ENCODE measurements at places on chromosomes 2 and 18.

GRCh38 chr2:123073956-123074355 lies 951.1 kb upstream of the CNTNAP5 start:
- no peak for DNase-seq

GRCh38 chr2:39696838-39697237 lies 31.1 kb downstream of the TMEM178A start:
- DNase-seq: no peak

- DNase-seq: no peak
Observed at GRCh38 chr2:208086029-208086428, 38.3 kb downstream of the CRYGD start.

DNA sequence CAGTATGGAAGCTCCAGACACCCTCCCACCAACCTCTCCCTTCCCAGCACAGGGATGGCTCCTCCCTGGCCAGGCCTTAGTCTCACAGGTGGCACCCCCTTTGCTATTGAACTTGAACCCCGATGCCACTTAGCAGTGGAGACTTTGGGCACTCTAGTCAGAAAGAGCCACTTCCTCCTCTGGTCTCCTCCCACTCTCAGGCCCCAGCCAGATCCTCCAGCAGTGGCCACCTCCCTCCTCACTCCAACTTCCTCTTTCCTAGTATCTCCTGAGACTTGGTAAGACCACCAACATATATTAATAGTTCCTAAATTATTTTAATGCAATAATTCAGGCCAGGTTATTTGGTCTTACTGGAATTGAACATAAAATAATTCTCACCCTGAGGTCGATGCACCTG lies 437.2 kb upstream of the ID2 start:
- DNase-seq: no peak

DNA sequence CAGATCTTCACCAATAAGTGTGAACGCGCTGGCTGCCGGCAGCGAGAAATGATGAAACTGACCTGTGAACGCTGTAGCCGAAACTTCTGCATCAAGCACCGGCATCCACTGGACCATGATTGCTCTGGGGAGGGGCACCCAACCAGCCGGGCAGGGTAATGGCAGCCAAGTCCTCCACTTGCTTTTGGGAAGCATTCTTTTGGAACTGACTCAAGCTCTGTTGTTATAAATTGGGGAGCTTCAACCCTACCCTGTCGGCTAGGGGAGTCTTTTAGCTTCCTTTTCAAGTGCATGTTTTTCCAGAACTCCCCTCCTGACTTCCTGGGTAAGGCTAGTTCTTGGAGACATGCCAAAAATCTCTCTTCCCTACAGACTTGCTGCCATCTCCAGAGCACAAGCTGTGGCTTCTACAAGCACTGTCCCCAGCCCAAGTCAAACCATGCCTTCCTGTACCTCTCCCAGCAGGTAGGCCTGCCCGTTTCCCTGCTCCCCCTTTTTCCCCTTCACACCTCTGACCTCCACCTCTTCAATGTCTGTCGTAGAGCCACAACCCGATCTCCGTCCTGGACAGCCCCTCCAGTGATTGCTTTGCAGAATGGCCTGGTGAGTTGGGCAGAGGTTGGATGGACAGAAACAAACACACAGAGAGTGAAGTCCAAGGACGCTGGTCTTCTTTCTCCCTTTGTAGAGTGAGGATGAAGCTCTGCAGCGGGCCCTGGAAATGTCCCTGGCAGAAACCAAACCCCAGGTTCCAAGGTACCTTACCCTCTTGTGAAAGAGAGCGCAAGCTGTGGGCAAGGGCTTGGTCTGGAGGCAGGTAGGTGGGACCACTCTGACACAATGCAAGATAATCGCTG lies 1.5 kb downstream of the ZFAND2B start:
- DNase-seq: no peak

GRCh38 chr2:9773903-9774239 lies 69.4 kb upstream of the TAF1B start:
- DNase-seq: no peak

- no peak for DNase-seq
Observed at GRCh38 chr2:239109928-239110545, 262.2 kb downstream of the TWIST2 start.

- no peak for DNase-seq
Observed at GRCh38 chr2:151654891-151655290, 79.4 kb downstream of the NEB start.

DNA sequence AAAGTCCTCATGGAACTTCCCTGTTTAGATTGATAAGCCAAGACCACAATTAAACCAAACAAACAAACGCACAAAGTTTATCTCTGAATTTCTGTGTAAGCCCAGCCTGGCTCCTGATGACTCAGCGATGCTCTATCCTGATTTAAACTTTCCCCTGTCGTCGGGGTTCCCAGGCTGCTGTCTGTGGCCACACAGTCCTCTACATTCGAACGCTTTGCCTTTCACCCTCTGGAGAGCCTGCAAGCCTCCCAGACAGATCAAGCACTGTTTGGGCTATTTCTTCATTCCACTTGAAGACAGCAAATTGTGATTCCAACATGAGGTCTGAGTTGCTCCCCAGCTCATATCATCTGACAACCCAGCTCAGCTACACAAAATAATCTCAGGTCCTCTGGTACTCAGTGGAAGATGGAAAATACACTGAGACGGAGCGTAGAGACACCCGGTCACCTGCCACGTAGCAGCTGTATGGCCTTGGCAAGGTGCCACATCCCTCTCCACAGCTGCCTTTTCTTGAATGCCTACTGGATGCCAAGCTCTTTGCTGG lies 51.2 kb downstream of the CYRIA start:
- DNase-seq: no peak

GRCh38 chr2:41933046-41933420 lies 114.8 kb upstream of the PKDCC start:
- no peak for DNase-seq

DNA sequence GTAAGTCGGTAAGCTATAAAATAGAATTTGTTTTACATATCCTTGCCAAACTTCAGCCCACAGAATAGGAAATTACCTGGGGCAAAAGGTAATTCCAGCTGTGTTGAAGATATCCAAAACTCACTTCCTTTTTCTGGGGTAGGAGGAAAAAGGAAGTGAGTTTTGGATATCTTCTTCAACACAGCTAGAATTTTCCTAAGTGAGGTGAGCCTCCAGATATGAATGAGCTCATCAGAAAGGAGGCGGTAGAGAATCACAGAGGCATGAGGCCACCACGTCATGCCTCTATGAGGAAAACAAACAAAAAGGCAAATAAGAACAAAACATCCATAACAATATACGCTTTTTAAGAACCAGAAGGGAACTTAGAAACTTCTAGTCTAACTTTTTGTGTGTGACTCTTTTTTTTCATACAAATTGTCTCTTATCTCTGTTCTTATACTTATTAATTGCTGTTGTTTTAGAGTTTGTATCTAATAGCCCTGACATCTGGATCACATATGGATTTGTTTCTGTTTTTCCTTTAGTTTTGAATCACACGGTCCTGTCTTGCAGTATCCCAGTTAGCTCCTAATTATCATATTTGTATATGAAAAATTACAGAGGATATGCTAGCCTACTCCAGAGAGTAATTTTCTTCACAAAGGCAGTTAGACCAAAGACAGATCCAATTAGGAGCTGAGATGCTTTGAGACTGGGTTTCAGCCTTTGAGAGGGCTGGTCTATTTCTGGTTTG lies 104.5 kb downstream of the RBM43 start:
- DNase-seq: no peak

- DNase-seq: no peak
Observed at GRCh38 chr18:54813977-54814565, 14.2 kb upstream of the RAB27B start.

GRCh38 chr2:129794540-129794939 lies 184.9 kb upstream of the RAB6C start:
- DNase-seq: no peak

- no peak for DNase-seq
Observed at GRCh38 chr2:234502285-234502918, 5.5 kb upstream of the ARL4C start.

DNA sequence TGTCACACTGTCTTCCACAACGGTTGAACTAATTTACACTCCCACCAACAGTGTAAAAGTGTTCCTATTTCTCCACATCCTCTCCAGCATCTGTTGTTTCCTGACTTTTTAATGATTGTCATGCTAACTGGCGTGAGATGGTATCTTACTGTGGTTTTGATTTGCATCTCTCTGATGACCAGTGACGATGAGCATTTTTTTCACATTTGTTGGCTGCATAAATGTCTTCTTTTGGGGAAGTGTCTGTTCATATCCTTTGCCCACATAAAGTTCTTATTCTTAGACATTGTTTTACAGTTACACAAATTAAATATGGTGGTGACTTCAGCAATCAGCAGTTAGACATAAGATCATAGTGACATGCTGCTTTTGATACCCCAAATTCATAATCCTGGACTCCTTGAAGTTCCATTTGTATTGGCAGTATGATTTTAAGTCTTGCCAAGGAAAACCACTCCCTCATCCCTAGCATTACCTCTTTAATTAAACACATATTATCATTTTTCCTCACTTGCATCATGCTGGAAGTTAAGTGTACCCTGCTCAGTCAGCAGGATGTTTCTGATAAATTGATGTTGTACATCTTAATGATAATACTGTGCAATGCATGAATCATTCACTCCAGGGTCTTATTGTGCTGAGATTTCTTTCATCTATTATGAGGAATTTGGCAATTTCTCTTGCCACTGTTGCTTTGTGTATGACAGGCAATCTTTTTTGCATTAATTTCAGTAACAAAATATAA lies 67.6 kb upstream of the STAT1 start:
- no peak for DNase-seq

GRCh38 chr2:241443486-241444223 lies 64.7 kb downstream of the STK25 start:
- peak; percentile 58 for DNase-seq

- DNase-seq: no peak
Observed at GRCh38 chr18:23237524-23238151, 102.4 kb downstream of the CABLES1 start.

GRCh38 chr2:147511491-147511948 lies 333.3 kb upstream of the ACVR2A start:
- DNase-seq: no peak

DNA sequence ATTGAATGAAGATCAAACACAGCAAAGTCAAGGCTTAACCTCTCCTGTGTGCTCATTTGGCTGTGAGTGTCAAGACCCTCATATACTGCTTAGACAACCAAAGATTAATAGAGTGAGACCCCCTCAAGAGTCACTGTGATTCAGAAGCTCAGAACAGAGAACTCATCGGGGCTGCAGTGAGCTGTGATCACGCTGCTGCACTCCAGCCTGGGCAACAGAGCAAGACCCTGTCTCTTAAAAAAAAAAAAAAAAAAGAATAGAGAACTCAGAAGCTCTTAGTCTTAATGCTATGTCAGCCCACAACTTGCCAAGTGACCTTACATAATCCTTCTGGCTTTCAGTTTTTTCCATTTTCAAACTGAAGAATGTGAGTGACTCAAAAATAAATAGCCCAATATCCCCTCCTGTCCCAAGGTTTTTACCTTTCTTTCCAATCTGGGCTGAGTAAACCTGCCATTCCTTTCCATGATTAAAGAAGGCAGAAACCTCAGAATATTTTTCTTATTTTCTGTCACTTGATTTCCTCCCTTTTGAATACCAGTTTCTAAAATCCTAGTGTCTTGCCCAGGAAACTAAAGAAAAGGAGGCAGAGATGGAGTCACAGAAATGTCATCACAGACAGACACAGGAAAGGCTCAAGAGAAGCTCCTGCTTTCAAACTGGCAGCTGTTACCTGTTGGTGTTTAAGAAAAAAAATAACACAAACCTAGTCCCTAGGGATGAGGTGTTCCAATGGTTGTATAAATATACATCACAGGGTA lies 102.4 kb downstream of the CACNB4 start:
- DNase-seq: no peak

DNA sequence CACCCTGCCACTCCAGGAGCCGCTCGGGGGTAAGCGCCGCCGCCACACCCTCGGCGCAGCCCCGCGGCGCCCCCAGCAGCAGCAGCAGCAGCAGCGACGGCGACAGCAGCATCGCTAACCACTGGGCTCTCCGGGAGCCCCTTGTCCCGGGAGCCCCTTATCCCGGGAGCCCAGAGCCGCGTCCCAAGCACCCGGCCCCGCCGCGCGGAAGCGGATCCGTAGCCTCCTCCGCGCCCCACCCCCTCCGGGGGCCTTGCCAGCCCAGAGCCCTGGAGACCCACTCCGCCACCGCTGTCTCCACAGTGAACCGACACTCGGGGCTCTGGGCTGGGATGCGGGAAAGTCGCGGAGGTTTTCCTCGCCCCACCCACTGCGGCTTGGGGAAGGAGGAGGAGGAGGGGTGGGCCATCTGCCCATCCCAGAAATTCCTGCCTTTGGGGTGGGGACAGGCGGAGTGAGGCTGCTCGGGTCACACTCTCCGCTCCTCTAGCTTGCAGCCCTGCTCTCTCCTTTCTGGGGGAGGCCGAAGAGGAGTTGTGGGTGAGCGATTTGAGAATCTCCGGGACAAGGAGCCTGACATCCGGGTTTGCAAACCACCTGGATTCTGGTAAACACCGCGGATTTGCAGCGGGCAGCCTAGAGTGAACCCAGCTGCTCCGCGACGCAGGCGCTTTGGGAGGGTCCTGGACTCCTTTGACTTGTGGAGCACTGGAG lies at the start of gene PLA2R1:
Gene PLA2R1, minus strand, starts transcription at position 324 of the 714 bp plus-strand sequence. Its CDS starts 212 bp downstream, at position 112.
- DNase-seq: no peak

- DNase-seq: no peak
Observed at GRCh38 chr2:70905443-70906421, 30.0 kb upstream of the ATP6V1B1 start.

GRCh38 chr2:103959174-103960128 lies 894.5 kb upstream of the POU3F3 start:
- DNase-seq: no peak

DNA sequence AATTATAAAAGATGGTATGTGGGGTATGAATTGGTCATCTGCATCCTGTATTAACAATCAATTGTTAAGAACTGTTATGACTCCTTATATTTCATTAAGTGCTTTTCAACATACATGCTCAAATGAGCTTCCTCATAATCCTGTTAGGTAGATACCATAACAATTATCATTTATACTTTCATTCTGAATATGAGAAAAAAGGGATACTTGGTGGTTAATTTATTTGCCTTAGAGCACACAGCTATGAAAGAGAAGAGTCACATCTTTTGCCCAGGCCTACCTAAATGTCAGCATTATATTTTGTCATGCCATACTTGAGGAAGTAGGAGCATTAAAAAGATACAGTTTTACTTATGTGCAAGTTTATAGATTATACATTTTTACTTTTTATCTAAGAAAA lies 169.6 kb downstream of the TCF4 start:
- DNase-seq: no peak

DNA sequence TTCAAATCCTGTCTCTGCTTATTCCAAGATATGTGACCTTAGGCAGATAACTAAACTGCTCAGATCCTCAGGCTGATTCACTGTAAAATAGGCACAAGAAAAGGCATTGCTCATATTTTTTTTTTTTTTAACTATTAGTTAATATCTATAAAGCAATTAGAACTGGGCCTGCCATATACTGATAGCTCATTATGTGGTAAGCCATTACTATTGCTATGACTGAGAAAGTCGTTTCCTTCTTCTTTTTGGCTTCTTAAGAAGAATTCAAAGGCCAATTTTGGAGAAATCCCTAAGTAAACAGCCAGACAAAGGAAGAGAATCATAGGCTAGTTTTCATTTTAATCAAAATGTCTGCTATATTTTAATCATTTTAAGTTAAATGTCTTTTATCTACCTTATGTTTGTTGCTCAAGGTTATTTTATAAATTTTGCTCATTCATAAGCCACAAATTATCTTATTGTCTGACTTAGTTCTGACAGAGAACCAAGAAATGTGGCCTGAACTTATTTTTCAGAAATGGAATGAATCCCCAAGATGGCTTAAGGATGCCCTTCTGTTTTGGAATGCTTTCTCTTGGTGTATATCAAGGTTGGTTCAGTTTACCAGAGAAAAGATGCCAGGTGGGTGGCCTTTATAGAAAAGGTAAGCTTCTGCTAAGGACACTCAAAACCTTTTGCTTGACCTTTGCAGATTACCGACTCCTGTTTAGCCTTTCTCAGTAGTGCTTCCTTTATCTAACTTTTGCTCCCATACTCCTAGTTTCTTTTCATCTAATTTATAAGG lies 21.3 kb upstream of the VRK2 start:
- DNase-seq: no peak
